ENCODE measurements at places on chromosomes 3 and 15.

DNA sequence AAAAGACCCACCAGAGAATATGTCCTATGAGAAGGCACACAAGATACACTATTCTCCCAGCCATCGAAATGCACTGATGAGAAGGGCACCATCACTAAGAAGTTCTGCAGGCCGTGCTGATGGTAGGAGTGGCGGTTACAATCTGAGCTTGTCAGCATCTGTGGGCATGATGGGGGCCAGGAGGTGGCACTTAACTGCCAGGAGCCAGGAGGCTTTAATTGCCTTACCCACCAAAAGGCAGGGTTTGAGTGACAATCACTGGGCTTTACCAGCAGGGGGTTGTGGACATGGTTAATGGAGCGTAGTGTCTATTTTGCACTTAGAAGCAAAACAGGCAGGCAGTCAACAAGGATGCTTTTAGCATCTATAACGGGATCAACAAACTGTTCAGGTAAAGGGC, 16.0 kb upstream of the SQOR start:
- no peak for DNase-seq

GRCh38 chr3:166446986-166447385, 609.8 kb upstream of the BCHE start:
- no peak for DNase-seq

DNA sequence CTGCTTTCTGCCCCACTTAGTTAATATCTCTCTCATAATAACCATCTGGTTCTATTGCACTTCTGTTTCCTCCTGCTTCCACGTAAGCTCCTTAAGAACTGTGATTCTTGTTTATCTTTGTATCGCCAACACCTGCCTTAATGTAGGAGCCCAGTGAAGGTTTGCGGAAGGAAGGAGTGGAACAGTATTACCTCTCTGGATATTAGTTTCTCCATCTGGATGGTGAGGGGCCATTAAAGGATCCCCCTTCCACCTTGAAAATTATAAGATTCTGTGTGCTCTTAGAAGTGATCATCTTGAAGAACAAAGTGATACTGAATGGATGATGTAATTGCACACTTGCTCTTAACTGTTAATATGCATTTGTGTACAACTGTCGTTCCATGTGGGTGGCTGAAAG, 2.2 kb downstream of the CHRNA5 start:
- no peak for DNase-seq

GRCh38 chr3:62872318-62872717, 2.9 kb downstream of the CADPS start:
- DNase-seq = no peak

DNA sequence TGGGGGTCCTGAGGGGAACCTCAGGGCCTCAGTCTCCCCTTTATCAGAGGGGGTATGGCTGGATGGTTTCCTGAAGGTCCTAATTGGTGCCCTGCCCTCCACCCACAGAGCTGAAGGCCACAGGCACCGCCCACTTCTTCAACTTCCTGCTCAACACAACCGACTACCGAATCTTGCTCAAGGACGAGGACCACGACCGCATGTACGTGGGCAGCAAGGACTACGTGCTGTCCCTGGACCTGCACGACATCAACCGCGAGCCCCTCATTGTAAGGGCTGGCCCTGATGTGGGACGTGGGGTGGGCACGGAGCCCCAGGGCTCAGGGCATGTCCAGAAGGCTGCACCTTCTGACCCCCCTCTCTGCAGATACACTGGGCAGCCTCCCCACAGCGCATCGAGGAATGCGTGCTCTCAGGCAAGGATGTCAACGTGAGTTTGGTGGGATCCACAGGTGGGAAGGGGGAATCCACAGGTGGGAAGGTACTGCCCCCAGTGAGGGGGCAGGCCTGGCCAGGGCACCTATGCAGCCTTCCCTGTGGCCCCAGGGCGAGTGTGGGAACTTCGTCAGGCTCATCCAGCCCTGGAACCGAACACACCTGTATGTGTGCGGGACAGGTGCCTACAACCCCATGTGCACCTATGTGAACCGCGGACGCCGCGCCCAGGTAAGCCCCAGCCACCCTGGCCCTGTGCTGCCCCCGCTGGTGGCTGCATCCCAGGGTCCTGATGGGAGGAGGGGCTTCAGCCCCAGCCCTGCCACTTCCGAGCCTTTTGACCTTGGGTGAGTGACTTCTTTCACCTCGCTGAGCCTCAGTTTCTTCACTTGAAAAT, 17.5 kb upstream of the GNAT1 start:
- no peak for DNase-seq

- no peak for DNase-seq
Measured at GRCh38 chr15:63803106-63803886, 30.5 kb downstream of the HERC1 start.

- no peak for DNase-seq
Measured at GRCh38 chr3:169984292-169984691, 17.7 kb downstream of the SEC62 start.

GRCh38 chr3:109131276-109131675, 5.2 kb upstream of the C3orf85 start:
- no peak for DNase-seq

- no peak for DNase-seq
Measured at GRCh38 chr15:64856429-64857145, 14.9 kb downstream of the PLEKHO2 start.

DNA sequence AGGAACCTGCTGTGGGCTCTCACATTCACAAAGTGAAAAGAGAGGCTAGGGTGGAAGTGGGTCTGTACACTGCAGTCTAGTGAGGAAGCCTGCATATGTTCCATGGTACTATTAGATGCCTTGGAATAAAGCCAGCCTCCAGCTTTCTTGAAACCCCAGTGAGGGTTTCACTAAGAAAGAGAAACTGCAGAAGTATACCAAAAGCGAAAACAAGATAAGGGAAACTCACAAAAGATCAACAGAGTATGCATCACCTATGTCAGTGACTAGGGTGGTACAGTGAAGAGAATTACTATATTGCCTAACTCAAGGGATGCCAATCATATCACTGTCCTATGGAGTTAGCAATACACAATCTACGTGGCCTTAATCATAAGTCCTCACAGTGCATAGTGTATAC, 212.5 kb upstream of the GADL1 start:
- DNase-seq = no peak

- DNase-seq = peak; percentile 32
Measured at GRCh38 chr15:90002428-90002844, 1.3 kb downstream of the ZNF710 start.

GRCh38 chr3:26840272-26840870, 217.8 kb downstream of the LRRC3B start:
- no peak for DNase-seq

DNA sequence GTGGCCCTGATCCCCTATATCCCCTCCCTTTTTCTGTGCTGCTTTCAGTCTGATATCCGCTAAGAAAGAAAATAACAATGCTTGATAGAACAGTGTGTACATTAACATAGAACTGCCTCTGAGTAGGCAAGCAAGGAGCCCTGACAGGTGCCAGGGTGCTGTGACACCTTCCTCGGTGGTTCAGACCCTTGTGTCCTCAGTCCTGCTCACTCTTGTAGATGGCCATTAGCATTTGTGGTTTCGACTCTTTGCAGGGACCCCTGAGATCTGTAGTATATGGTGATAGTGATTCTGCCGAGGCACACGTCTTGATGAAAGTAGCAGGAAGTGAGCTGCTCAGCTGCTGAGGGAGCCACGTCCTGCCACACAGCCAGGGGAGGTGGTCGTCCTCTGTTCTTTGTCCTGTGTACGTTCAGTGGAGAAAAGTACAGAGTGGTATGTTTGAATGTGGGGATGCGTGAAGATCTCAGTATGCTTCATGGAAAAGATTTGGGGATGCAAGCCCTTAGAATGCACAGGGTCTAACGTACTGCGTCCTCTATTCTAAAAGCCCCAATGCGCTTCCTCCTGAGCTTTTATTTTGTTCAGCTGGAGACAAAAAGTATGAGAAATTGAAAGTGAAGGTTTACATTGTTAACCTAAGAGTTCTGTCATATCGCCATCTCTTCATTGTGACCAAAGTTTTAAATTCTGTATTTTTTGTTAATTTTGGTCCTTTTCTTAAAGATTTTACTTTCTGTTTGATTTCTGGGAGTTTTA, 35.4 kb downstream of the PXYLP1 start:
- DNase-seq = no peak

DNA sequence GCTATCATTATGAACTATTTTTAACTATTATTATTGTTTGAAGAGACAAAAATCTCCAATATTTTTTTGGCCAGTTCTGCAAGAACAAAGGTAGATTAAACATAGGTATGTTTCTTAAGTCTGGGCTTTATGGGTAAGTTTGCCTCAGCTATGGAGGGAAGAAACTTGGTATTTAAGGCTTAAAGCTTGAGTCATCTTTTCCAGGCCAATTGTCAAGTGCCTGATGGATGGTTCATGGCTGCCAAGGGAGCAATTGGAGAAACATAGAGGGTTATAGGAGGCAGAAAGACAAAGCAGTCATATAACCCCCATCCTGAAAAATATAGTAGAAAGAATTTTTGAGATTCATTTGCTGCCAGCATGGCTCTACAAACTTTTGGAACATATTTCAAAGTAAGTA, 7.2 kb upstream of the STAC start:
- no peak for DNase-seq

DNA sequence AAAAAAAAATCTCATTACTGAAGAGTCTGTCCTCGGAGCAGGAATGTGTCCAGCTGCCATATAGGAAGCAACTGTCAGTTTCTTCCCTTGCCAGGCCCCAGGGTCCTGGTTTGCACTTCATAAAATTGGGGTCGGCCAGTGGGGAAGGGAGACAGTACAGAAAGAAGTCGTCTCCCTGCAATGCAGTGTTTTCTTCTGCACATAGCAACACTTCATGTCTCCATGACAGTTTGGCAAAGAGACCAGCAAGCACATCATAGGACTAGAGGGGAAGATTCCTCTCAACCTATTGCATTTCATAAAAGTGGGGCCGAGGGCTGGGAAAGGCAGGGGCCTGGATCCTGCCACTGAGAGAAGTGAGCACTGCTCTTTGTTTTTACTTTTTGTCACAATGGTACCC, 138.2 kb upstream of the HACD2 start:
- no peak for DNase-seq

DNA sequence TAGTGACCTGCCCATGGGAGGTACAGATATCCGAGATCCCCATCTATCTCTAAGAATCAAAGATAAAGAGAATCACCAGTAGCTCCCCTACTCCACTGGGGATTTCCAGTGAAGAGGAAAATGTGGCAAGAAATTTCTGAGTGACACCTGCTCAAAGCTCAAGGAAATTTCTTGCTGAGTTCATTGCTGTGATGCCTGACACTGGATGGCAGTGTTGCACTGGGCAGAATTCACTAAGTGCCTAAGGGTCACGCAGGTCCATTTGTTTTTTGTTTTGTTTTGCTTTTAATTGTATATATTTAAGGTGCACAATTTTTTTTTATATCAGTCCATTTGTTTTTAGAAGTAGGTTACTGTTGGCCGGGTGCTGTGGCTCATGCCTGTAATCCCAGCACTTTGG, 109.5 kb upstream of the KCNAB1 start:
- DNase-seq = no peak

- DNase-seq = no peak
Measured at GRCh38 chr15:27028858-27029477, 58.0 kb downstream of the GABRG3 start.

GRCh38 chr3:173663696-173664111, 266.2 kb downstream of the NLGN1 start:
- no peak for DNase-seq

DNA sequence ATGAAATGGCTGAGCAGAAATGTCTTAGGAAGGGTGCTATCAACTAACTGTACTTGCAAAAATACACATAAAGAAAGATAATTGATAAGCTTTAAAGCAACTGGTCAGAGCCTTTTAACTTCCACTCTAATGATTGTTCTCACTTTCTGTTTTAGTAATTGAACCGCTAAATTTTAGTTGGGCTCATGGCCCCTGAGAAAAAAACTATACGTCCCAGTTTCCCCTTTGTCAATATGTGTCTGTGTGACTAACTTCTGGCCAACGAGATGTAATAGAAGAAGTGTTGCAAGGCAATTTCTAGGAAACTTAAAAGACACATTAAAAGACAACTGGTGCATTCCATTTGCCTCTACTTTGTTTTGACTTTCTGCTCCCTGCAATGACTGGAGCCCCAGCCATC, 223.9 kb downstream of the NR1D2 start:
- no peak for DNase-seq

- no peak for DNase-seq
Measured at GRCh38 chr3:184677344-184678316, 34.2 kb downstream of the MAGEF1 start.

DNA sequence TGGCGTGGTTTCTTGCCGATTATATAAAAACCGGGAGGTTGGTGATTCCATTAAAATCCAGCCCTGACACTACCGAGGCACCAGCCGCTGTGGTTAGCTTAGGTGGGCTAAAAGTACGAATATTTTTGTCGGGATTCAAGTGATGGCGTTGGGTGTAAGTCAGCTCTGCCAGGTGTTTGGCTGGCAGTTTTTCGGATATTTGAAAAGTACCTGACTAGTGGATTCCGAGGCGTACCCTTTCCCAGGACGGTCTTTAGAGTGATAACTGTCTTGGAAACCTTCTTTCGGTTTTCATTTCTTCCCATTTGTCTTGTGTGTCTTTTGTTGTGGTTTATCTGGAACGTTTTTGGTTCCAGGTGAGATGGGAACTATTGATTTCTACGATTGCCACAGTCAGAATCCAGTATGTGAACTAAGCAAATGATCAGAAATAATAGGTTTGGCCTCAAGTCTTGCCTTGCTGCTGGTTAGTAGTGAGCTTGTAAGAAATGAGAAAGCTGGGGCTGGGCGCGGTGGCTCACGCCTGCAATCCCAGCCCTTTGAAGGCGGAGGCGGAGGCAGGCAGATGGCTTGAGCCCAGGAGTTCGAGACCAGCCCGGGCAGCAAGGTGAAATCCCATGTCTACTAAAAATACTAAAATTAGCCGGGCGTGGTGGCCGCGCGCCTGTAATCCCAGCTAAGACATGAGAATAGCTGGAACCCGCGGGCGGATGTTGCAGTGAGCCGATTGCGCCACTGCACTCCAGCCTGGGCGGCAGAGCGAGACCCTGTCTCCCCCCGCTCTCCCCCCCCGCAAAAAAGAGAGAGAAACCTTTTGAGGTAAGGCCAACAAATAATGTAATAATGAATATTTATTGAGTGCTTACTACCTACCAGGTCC, 1.4 kb downstream of the FYTTD1 start:
- DNase-seq = peak; percentile 27

GRCh38 chr3:126934031-126934531, 48.8 kb upstream of the PLXNA1 start:
- DNase-seq = no peak

GRCh38 chr15:39358441-39359041, 222.3 kb upstream of the THBS1 start:
- no peak for DNase-seq

GRCh38 chr3:183188895-183189462, 26.4 kb upstream of the LAMP3 start:
- DNase-seq = no peak

DNA sequence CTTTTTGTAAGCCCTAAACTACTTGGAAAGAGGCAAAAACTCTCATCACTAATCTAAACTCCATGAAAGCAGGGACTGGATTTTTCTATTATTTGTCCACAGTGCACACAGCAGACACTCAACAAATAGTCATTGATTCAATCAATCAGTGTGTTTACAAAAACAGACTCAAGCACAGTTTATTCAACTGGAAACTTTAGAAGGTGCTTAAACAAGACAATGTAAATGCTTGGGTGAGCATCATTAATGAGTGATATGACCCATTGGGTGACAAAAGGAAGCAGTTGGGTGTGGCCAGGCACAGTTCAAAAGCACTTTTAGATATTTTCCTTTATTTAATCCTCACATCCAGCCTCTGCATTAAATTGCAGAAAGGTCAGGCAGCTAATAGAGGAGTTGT, 32.0 kb upstream of the PPP4R2 start:
- DNase-seq = no peak
